Stimulated activated CD8-positive, alpha-beta memory T cell treated with anti-CD3 and anti-CD28 coated beads, Interleukin-4, amount 100 ng/mL, for 24 hours (primary cell): ENCODE measurements at places on chromosomes 7 and 10.
A peak's percentile ranks its signal among the peaks of the same experiment; 100 is the strongest.

- DNase-seq: no peak
Observed at GRCh38 chr7:98369726-98370125, 31.2 kb downstream of the BAIAP2L1 start.

GRCh38 chr10:51960494-51960895 is 261.1 kb upstream of the CSTF2T start:
- no peak for DNase-seq

DNA sequence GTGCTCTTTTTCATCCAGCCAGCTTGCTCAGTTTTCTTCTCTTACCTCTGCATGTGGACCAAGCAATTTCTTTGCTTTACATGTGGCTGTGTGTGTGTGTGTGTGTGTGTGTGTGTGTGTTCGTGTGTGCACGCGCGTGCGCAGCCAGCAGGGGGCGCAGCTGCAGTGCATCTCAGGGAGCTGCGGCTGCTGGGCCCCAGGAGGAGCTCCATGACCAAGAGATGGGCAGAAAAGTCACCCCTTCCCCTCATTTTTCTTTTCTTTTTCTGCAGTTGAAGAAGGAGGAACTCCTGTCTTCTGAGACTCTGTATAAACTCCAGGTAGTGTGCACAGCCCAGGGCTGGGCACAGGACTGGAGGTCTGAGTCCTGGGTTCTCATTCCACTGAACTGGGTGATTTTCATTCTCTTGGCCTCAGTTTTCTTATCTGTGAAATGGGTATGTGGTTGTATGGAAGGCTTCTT is 41.8 kb downstream of the BLNK start:
- DNase-seq: peak; percentile 51

GRCh38 chr7:74178632-74179031 is 4.5 kb downstream of the EIF4H start:
- DNase-seq: no peak

GRCh38 chr7:35680403-35681013 is 14.4 kb downstream of the HERPUD2 start:
- DNase-seq: no peak

GRCh38 chr10:62019685-62020359 is 118.3 kb downstream of the ARID5B start:
- DNase-seq: no peak

DNA sequence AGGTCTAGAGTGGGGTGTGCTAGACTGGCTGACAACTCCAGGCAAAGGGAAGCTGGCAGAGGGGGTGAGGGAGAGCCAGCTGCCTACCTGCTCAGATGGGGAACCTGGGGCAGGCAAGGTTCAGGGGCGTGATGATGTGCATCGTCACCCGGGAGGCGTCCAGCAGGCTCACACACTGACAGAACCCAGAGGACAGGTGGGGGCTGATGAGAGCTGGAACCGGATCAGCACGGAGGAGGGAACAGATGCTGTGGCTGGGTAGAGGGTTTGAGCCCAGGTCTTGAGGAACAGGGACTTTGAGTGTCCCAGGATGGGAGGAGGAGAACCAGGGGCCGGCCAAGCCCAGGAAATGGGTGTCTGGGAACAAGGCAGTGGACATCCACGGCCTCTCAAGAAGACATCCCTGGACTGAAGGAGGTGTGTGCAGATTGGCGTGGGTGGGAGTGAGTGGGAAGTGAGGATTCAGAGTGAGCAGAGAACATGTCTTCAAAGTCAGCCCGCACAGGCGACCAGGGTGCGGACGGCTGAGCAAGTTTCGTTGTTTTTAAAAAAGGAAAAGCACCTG is 3.9 kb downstream of the RASGEF1A start:
- DNase-seq: no peak

DNA sequence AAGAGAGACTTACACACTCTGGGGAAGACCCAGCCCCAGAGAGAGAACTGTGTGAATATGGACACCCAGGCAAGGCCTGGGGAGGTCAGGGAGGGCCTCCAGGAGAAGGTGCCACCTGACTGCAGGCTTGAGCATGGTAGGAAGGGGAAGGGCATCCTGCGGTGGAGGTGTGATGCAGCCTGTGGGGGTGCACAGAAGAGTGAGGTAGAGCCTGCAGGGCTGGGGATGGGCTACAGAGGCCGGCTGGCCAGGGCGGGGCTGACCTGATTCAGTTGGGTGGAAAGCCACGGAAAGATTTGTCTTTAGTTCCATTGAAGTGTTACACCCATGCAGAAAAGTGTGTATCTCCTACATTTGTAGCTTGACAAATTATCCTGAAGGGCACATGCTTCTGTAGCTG is 47.6 kb downstream of the ZMIZ1 start:
- no peak for DNase-seq

DNA sequence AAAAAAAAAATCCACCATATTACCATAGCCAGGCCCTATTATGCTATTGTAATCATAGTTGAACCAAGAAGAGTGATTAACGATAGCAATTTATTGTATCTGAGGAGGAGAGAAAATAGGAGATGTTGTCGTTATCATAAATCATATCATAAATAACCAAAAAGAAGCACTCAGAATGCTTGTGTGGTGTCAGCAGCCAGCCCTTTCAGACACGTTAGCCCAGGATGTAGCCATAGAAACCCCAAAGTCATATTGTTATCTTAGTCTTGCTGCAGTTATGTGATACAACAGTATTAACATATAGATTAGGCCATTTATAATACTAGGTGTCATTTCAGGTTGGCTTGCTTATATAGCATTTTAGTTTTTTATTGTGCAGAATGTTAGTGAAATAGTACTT is 102.2 kb upstream of the GATA3 start:
- DNase-seq: no peak

DNA sequence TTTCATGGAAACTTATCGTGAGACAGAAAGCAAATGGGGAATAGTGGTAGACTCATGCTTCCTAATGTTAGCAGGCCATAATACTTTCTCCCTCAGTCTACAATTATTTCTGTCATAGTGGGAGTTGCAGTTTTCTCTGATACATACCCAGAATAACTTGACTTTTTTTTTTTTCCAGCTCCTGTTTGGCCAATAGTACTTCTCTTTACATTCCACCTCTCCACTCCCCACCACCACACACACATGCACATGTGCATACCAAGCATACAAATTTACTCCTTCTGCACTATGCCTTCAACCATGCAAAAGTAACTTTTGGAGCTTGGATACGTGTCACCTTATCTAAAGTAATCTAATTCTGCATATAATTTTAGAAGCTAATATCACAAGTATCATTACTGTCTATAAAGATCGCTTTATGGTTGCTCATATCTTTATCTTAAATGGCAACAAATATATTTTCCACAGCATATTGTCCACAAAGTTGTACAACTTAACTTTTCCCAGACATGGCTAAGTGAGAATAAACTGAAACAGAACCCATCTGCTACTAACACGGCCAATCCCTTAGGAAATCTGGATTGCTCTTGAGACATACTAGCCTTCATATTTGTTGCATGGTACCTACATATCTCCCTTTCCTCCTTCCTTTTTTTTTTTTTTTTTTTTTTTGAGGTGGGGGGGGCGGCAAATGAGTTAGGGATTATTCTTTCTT is 49.0 kb downstream of the TES start:
- DNase-seq: no peak

GRCh38 chr7:70620333-70621055 is 511.4 kb upstream of the GALNT17 start:
- no peak for DNase-seq

GRCh38 chr10:113681533-113682470 is 2.1 kb downstream of the CASP7 start:
- DNase-seq: peak; percentile 9

DNA sequence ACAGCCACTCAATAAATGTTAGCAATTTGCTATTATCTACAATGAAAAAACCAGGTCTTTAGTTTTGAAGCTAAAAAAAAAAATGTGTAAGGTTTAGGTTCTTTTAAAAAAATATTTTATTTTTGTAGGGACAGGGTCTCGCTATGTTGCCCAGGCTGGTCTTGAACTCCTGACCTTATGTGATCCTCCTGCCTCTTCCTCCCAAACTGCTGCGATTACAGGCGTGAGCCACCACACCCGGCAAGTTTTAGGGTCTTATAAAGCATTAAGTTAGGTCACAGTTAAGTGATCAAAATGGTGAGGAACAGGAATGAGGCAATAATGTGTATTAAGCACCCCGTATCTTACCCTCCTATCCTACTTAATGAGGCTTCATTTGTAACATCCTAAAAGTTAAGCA is 774 bp downstream of the SEM1 start:
- DNase-seq: no peak

DNA sequence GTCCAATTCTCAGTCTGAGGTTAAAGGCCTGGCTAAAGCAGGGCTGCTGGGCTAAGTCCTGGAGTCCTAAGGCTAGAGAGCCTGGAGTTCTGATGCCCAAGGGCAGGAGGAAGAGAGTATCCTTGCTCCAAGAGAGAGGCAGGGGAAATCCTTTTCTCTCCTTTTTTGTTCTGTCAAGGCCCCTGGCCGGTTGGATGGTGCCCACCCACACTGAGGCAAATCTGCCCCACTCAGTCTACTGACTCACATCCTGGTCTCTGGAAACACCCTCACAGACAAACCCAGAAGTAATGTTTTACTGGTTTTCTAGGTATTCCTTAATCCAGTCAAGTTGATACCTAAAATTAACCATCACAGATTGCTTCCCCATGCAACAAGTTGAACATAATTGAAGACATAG is 23.0 kb downstream of the ZNF518A start:
- no peak for DNase-seq

DNA sequence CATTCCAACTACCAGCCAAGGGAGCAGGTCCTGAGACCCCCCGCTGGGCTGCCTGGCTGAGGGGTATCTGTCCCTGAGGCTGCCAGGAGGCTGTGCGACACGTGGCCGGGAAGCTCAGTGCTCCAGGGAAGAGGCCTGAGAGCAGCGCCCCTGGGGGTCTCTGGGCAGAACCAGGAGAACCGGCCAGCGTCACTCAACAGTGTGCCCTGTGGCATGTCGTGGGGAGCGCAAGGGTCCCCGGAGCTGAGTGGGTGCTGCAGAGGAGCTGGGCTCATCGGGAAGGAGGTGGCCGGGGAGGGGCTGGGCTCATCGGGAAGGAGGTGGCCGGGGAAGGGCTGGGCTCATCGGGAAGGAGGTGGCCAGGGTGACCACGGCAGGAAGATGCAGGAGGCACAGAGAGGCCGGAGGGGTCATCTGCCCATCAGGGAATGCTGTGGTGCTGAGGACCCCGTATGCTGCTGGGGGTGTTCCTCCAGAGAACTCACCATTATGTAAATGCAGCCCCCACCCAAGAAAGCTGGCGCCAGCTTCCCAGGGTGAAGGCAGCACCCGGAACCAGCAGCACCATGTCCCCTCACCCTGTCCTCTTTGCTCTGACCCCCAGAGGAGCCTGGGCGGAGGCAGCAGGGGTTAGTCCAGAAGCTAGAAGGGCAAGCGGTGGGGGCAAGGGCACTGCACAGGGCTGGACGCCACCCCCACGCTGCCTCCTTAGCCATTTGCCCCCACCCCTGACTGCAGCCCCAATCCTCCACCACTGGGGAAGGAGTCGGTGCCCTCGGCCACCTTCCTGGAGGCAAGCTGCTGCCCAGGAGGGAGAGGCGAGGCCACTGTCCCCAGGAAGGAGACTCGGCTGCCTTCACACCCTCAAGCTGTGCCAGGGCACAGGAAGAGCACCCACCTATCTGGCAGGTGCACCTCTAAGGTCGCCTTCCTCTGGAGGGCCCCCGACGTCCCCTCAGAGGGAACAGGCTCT is 33.3 kb downstream of the CALML3 start:
- no peak for DNase-seq

- DNase-seq: no peak
Observed at GRCh38 chr10:94757916-94758315, 4.6 kb upstream of the CYP2C19 start.

DNA sequence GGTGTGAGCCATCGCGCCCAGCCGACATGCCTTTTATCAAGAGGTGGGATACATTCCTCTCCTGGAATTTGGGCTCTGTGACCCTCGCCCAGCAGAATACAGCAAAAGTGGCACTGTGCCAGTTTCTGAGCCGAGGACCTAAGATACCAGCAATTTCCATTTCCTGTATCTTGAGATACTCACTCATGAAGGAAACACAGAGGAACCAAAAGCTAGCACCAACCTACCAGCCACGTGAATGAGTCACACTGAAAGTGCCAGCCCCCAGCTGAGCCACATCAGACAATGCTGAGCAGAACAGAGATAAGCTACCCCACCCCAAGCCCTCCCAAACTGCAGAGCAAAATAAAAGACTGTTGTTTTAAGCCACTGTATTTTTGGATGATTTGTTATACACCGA is 56.3 kb downstream of the CACUL1 start:
- DNase-seq: peak; percentile 68

DNA sequence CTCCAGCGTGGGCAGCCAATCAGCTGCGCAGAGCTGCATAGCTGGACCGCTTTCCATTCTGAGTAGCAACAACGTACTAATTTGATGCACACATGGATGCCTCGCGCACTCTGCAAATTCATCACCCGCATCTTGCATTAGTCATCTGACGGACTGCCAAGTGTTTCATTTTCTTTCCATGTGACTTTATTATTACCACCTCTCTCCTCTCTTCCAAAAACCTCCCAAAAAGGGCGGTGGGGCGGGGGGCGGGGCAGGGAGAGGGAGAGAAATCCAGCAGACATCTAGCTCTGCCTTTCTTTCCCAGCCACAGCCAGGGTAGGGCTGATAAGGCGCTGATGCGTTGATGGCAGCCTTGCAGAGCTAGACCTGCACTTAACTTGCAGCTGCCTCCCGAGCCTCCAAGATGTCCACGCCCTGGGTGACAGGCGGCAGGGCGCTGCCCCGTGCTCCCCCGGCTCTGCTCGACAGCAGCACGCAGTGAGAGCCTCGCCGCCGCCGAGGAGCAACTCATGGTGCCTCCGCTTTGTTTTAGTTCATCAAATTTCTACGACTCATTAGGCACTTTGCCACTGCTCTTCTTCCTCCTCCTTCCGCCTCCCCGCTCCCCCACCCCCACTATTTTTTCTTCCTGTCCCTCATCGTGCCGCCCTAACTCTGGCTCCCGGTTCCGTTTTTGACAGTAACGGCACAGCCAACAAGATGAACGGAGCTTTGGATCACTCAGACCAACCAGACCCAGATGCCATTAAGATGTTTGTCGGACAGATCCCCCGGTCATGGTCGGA is 147.3 kb downstream of the CELF2 start:
- peak; percentile 54 for DNase-seq

DNA sequence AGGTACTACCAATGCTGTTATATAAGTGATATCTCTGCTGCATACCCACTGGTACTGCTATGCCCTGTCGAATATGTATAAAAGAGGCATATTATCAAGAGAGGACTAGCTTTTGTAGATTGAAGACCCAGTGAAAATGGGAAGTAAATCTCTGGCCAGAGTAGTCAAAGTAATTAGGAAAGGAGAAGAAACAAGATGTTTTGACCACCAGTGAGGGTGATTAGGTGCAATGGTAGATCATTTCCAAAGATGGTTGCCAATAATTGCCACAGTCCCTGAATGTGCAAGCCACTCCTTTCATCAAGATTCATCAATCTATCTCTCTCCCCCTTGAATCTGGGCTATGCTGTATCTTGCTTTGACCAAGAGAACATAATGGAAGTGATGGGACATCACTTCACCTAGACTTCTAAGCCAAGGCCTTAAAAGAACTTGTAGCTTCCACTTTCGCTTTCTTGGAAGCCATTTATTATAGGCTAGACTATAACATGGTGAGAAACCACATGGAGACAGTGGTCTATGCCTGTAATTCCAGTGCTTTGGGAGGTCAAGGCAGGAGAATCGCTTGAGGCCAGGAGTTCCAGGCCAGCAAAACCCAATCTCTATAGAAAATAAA is 52.6 kb upstream of the ST8SIA6 start:
- DNase-seq: no peak
